ENCODE measurements at places on chromosomes 2 and 18. TPM values are rescaled to one million over a fixed set of nuclear protein-coding genes. Genes with fewer than 3 reads are reported as not detected.

The OSR1 gene
- total RNA-seq: 2.6 TPM

The SPRED2 gene
- 62.6 TPM for total RNA-seq

The ATIC gene
- 173 TPM for total RNA-seq

The RAB12 gene
- total RNA-seq: 32.7 TPM

The ANKRD30BL gene
- not detected for total RNA-seq

The TEKT4 gene
- not detected for total RNA-seq

The RGPD3 gene
- 0.15 TPM for total RNA-seq

The CNOT11 gene
- 57.8 TPM for total RNA-seq

The IL37 gene
- not detected for total RNA-seq

The NCKAP5 gene
- 0.30 TPM for total RNA-seq

The EGR4 gene
- 0.37 TPM for total RNA-seq

The CIAO1 gene
- 76.8 TPM for total RNA-seq

The SPATA3 gene
- total RNA-seq: not detected

The HOXD4 gene
- 0.61 TPM for total RNA-seq

The TBR1 gene
- total RNA-seq: 0.17 TPM

The CYS1 gene
- 3.7 TPM for total RNA-seq

The D2HGDH gene
- total RNA-seq: 46.3 TPM

The SMAD4 gene
- total RNA-seq: 96.3 TPM

The NPPC gene
- total RNA-seq: 0.52 TPM

The CPO gene
- total RNA-seq: 0.32 TPM

The SLC30A3 gene
- total RNA-seq: 20.5 TPM

The IGFBP2 gene
- total RNA-seq: 143 TPM

The COL4A4 gene
- total RNA-seq: 5.9 TPM

The VRK2 gene
- total RNA-seq: 33.0 TPM

The GPR17 gene
- total RNA-seq: not detected

The XDH gene
- total RNA-seq: 0.15 TPM

The CD207 gene
- total RNA-seq: not detected

The LNPK gene
- total RNA-seq: 22.3 TPM

The ALKAL2 gene
- not detected for total RNA-seq

The ST8SIA5 gene
- 0.54 TPM for total RNA-seq

The SEPTIN2 gene
- 317 TPM for total RNA-seq

The GKN1 gene
- not detected for total RNA-seq

The WNT6 gene
- total RNA-seq: 1.4 TPM

The MAPK4 gene
- total RNA-seq: 0.89 TPM

The CENPA gene
- 45.8 TPM for total RNA-seq

The CFAP65 gene
- total RNA-seq: 0.52 TPM

The ANKRD53 gene
- not detected for total RNA-seq

The IRS1 gene
- 88.8 TPM for total RNA-seq

The CFC1 gene
- not detected for total RNA-seq

The CSRNP3 gene
- total RNA-seq: 0.05 TPM

The TMEM185B gene
- 27.1 TPM for total RNA-seq

The LRRTM4 gene
- total RNA-seq: 0.25 TPM

The ANO7 gene
- 0.84 TPM for total RNA-seq

The NFE2L2 gene
- total RNA-seq: 106 TPM

The SLC14A1 gene
- not detected for total RNA-seq

The FECH gene
- total RNA-seq: 42.7 TPM
